ENCODE measurements at places on chromosomes 6 and 20. TPM values are rescaled to one million over a fixed set of nuclear protein-coding genes. Genes with fewer than 3 reads are reported as not detected.
A peak's percentile ranks its signal among the peaks of the same experiment; 100 is the strongest.

DNA sequence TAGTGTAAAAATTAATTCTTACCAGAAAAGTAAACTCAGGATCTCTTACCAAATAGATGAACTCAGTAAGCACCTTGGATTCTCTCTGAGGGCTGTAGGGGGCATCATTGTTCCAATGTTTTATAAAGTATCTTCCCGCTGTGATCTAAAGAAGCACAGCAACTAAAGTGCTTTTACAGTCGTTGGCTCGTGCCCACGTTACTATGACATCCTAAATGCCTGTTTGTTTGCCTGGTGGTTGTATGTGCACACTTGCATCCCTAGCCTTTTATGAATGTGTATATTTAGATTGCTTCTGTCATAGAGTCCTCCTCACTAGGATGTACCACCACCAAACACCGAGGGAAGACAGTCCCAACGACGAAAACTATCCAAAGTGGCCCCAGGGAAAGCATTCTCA is 34.5 kb downstream of the SLX4IP start:
- DNase-seq: peak; percentile 54

DNA sequence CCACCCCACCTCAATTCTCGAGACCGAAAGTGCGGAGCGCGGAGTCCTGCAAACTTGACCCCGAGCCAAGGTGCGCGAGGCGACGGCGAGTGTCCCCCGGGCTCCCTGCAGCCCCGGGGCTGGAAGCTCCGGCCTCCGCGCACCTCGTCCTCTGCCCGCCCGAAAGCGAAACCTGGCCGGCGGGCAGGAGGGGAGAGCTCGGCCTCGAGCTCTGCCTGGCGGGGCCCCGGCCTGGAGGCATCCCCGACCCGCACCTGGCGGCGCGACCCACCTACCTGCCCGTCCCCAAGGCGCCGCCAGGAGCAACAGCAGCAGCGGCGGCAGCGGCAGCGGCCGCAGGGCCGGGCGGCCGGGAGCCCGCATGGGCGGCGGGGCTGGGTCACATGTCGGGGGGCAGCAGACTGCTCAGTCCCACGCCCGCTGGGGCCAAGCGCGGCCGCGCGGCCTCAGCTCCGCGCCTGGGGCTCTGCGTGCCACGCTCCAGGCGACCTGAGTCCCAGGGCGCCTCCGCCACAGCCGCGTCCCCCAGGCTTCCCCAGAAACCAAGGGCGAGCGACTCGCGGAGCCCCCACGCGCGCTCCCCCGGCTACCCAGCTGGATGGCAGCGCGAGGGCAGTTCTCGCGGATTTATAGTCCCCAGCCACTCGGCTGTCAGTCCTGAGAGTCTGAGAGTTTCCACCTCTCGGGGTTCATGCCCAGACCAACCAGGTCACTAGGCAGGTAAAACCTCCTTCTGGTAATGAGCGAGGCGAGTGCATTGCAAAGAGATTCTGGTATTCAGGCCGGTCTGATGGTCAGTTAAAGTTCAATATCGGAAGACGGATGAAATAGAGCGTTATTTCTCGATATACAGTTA is at the start of gene IL20RA:
TSS of gene IL20RA (minus strand) at position 600 of the 856 bp plus-strand sequence. CDS start at position 363, 237 bp downstream.
- peak; percentile 67 for DNase-seq

GRCh38 chr6:163487606-163488005 is 73.1 kb downstream of the QKI start:
- no peak for DNase-seq

DNA sequence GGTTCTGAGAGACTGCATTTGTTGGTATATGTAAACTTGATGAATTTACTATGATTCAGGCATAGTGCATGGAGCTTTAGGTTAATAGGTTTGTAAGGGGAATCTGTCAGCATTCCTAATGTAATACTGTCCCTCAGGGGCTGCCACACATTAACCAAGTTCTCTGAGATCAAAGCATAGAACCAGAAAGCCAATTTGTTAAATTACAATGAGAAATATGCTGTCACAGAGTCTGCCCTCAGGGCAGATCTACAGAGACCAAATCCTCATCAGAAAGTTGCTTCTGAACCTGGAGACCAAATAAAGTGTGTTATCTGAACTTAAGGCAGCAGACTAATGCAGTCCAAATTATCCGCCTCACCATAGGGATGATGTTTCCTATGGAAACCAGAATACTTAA is 250.8 kb upstream of the HTR1E start:
- DNase-seq: no peak

GRCh38 chr20:44598423-44599305 is 16.3 kb downstream of the PKIG start:
- no peak for DNase-seq

DNA sequence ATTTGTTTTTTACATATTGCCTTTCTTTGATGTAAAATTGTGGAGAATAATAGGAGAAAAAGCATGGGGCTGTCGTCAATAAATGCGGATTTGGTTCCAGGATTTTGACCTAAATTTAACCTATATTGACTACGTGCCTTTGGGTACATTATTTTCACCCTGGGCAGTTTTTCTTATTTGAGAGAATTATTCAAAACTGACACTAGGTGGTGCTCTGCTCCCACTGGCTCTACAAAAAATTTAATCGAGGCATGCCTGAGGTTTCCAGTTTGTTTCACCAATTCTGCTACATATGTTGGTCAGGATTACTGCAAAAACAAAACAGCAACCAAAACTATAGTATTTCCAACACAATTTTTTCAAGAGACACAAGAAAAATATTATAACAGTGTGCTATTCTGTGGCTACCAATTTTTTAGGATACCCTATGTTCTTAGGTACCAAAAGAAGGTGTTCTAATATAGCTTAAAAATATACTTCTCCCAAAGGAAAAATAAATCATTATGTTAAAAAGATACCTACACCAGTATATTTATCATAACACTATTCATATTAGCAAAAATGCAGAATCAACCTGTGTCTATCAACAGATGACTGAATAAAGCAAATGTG is 48.6 kb upstream of the FABP7 start:
- DNase-seq: no peak

LINC00237 gene
- not detected for total RNA-seq

DNA sequence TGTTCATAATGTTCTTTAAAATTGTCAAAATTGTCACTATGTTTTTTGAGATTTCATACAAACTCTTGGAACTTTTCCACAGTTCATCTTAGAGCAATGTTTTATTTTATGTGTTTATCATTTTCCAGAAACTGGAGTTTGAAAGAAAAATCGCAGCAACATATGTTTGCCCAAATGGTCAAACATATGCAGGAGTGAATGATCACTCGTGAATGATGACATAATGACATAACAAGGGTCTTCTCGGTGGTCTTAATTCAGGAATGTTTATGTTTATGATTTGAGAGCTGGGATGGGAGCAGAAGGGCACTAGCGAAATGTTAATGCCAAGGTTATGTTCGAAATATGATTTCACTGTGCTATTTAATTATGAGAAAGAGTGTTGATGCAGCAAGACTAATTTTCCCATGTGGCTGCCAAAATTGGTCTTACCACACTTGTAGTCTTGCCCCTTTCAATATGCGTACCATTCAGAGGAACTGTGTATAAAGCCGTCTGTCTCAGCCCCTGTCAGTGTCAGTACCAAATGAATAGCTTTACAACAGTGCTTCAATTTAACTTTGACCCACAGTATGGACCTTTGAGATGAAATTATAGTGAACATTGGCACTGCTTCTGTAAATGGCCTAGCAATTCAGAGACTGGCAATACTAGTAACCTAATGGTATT is 152.3 kb downstream of the CARMIL1 start:
- no peak for DNase-seq

SESN1 gene
- total RNA-seq: 108 TPM

THBS2 gene
- 145 TPM for total RNA-seq

BTN1A1 gene
- not detected for total RNA-seq

DNA sequence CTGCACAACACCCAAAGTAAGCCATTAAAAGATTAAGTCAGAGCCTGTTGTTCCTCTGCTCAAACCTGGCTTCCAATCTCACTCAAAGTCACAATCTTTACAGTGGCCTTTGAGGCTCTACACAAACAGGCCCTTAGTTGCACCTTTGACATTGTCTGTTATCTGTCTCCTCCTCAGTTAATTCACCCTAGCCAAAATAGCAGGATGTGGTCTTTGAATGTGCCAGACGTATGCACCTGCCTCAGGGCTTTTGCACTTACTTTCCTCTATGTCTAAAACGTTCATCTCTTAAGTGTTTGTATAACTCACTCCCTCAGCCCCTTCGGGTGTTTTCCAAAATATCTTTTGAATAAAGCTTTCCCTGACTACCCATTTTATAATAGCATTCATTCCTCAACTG is 107.7 kb downstream of the EYA4 start:
- no peak for DNase-seq

EMILIN3 gene
- 7.5 TPM for total RNA-seq

DNA sequence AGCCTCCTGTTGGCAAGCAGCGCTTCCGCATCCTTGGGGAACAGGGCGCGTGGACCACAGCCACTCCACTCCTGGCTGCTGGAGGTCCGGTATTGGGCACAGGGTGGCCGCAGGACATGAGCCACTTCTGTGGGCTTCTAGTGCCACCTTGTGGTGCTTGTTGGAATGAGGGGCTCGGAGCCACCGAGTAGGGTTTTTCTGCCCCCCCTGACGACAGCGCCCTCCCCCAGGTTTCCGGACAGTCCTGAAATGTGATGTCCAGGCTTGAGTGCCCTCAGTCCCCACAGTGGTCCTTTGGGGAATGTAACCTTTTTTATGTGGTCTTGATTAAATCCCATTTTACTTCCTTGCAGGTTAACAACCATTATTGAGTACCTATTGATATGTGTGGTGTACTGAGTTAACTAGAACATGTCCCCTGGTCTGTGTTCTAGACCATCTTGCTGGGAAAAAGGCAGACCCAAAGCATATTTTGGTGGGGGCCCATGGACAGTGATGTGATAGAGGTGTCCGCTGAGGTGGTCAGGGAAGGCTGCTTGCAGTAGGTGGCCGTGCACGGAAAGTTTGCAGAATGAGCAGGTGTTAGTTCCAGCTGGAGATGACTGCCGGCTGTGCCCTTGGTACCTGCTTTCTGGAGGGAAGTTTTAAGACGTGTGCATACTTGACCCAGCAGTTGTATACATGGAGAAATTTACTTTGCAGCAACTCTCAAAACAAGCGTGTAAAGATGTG is 70.0 kb downstream of the PTPN1 start:
- DNase-seq: peak; percentile 46

- no peak for DNase-seq
These were observed 620.0 kb upstream of the FLRT3 start for GRCh38 chr20:14957402-14957801.

CDH26 gene
- total RNA-seq: 3.1 TPM

GRCh38 chr6:54284161-54284860 is 23.9 kb upstream of the TINAG start:
- DNase-seq: no peak

FGD2 gene
- 11.5 TPM for total RNA-seq

DNA sequence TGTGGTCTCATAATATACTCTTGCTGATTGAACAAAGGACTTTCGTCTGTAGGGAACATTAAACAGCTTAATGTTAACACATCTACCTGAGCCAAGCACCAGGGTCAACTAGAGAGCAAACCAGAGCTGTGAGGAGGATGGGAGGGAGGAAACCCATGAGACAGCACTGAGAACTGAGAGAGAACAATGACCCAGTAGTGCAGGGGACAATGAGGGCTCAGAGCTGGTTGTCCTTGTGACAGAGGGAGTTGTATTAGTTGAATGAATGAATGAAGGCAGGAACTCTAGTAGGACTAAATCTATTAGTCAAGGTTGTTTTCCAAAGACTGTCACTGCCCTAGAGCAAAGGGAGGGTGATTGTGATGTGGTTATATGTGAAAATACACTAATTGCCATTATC is 28.2 kb upstream of the GSTA4 start:
- DNase-seq: no peak

DNA sequence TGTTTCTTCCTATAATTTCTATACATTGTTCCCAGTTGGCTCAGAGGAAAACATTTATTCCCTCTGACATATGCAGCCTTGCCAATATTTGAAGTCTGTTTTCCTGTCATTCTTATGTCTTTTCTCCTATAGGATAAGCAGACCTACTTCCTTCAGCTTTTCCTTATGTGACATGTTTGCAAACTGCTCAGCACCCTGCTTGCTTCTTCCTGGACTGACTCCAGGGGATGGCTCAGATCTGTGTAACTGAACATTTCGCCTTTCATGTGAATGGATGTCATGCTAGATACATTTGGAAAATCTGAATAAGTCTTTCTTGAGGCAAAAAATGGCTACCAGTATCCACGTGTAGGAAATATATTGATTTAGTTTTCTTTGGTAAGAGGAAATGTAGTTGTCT is 113.2 kb downstream of the CARMIL1 start:
- no peak for DNase-seq

DNA sequence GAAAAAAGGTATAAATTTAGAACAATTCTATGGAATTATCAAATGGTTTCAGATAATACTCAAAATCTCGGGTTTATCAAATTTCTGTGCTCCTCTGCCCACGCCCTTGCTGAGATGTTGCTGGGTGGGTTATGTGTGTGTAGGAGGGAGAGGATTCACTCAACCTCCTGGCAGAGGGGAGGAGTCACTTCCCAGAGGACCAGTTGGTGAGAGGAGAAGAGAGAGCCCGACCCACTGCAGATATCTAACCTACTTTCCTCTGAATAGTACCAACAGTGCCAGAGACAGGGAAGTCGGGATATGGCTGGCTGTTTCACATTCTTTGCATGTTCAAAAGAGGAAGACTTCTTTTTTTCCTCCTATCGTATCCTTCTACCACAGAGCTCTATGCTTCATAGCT is 187.1 kb upstream of the MAN1A1 start:
- DNase-seq: no peak

TFAP2D gene
- not detected for total RNA-seq

DNA sequence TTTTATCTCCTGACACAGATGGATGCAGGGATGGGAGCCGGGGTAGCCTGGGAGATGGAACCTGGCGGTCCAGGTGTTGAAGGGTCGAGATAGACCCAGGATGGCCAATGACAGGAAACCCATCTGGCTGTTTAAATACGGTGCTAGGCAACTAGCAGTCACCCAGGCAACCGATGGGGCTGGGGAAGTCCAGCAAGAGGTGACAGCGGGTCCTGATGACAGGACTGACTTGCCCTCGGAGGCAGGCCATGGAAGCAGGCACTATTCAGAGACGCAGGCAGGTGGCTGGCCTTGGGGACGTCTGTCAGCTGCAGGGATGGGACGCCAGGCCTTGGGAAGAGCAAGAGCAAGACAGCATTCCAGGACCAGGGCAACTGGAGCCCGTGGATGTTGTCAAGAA is 135.4 kb upstream of the RALGAPA2 start:
- no peak for DNase-seq

GRCh38 chr6:168152306-168152963 is 73.4 kb upstream of the FRMD1 start:
- no peak for DNase-seq

DNA sequence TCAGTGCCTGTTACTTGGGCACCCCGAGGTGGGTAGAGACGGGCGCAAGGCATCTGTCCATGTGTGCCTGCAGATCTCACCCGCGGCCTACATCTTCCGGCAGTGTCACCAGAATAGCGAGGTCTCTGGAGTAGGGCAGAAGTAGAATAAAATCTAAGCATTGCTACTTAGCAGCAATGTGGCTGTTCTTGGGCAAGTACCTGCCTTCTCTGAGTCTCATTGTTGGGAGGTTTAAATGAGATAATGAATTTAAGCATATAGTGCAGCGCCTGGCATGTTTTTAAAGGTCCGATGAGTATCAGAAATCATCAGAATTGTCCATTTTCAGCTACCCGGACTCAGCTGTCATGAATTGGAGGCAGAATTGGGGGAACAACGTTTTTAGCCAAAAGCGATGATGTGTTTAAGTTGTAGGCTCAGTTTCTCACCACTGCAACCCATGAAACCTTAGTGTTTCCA is 800 bp downstream of the ABCC10 start:
- no peak for DNase-seq

SLCO4A1 gene
- 8.8 TPM for total RNA-seq
